NB4 (cell line): ENCODE measurements at places on chromosomes 3 and 15.

DNA sequence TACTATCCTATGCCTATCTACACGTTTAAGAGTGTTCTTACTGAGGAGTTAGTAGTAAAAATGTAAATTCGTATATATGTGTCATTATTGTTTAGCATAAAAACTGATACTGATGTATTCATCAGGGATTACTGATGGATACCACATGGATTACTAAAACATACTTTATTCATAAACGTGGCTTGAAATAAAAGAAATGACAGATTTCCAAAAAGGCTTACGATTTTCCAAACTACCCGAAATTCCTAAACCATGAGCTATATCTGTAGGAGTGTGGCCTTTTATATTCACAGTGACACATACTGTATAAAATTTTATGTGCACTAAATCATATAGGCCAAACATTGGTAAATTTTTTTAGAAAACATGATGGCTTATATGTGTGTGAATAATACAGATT, 6.9 kb downstream of the TSC22D2 start:
- no peak for DNase-seq

DNA sequence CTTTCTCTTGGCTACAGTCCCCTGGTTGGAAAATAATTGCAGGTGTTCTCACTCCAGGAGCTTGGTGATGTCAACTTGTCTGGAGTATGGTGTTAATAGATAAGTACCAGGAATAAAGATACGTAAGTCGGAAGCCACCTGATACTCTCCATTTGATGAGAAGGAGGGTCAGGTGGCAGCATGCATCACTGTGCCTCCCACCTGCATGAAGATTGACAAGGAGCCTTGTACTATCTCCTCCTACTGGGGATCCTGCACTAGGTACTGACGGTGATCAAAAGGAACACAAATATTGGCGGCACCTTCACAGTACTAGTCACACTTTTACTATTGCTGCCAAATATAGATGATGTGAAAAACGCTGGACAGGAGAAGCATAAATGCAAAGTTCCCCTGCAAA, 32.6 kb upstream of the GABRB3 start:
- no peak for DNase-seq

DNA sequence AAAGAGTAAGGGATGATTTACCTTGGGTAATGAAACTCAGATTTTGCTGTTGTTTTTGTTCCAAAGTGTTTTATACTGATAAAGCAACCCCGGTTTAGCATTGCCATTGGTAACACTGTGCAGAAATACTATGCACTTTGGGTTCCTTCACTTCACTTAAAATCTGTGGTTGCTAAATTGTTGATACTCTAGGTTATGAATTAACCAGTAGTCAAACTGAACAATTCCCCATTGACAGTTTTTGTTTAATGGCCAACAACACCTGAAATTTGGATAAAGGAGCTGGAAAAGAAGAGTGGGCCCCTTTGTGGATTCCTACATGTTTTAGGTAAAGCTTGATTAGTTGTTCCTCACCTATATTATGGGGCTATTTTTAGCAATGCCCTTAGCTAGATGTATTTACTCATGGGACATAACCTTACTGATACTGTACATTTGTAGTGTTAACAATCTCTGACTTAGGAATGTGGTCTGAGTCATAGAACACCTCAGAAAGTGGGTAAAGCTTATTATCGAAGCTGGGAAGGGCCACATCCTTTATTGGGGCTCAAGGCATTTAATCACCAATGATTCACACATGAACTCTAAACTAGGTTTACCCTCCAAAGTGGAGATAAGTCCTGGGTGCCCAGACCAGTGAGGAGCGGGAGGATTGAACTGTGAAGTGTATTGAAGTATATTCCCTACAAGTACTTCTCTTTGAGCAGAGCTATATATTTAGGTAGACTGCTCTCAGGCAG, 29.5 kb upstream of the THRB start:
- DNase-seq: no peak

GRCh38 chr3:15638891-15639262, 37.3 kb downstream of the BTD start:
- DNase-seq: no peak

- DNase-seq: no peak
Observed at GRCh38 chr15:78414621-78415250, 23.3 kb upstream of the IREB2 start.

- DNase-seq: no peak
Observed at GRCh38 chr3:111594205-111594604, 941 bp downstream of the ZBED2 start.

DNA sequence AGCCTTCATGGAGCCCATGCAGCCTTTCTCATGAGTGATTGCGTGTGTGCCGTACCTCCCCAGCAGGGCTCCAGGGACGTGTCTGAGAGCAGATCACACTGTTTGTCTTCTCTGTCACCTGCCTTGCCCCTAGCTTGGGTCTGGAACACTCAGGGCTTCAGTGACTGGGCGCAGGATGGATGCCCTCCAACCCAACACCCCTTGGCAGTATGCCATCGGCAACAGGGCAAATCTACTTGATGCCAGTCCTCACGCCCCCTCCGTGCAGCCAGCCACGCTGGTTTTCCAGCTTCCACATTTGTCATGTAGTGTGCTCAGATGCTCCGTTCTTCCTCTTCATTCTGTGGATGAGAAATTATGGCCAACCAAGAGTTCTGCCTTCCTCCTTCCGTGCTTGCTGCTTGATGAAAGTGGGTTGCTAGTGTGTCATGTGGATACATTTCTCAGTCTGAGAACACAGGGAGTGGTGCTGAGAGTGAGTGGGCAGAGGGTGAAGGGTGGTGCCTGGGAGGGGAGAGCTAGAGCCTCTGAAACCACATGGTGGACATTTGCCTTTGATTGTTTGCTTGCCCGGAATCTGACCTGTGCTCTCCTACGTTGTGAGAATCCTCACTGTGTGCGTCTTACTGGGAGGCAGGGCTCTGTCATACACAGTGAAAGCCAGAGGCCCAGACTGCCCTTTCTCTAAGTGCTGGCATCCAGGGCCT, 97.2 kb downstream of the FAM43A start:
- no peak for DNase-seq

- no peak for DNase-seq
Observed at GRCh38 chr3:10635446-10636076, 130.2 kb upstream of the ATP2B2 start.
